ENCODE measurements at places on chromosomes 1 and 21.

- DNase-seq, result no peak
These were observed 59.6 kb upstream of the DYNLT5 start for GRCh38 chr1:66692681-66693080.

- no peak for DNase-seq
These were observed 405.0 kb downstream of the MATN1 start for GRCh38 chr1:30318413-30318812.

DNA sequence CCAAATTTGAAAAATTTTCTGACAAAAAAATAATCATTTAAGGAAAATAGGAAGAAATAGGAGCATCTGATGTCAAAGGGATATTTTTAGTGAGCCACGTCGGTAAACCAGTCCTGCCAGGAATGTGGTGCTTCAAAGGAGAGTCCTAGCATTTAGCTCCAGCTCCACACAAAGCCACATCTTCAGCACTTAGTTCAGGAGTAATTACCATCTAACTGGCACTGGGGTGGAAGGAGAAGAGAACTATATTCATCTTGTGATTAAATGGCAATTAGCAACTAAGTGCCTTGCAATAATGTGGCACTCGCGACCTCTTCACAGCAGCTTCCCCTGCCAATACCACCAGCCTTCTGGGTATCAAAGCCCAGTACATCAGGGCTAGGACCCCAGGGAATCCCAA, 409.1 kb downstream of the SETD4 start:
- no peak for DNase-seq

GRCh38 chr1:226603022-226603857, 54.7 kb downstream of the STUM start:
- DNase-seq, result no peak

DNA sequence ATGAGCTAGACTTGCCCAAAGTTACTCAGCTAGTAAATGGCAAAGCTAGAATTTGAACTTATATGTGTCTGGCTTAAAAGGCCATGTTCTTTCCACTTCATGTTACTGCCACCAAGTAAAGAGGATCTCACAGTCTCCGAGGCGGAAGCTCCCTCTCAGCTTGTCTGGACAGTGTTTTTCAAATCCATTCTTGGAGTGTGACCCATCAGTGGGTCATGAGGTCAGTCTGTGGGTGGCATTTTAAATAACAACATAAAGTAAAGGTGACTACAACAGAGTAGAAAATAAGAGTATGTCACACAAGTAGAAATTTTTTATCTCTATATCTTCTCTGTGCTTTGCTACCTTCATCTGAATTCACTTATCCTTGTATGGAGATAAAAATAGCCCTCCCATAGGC, 3.2 kb upstream of the HMGB4 start:
- no peak for DNase-seq

DNA sequence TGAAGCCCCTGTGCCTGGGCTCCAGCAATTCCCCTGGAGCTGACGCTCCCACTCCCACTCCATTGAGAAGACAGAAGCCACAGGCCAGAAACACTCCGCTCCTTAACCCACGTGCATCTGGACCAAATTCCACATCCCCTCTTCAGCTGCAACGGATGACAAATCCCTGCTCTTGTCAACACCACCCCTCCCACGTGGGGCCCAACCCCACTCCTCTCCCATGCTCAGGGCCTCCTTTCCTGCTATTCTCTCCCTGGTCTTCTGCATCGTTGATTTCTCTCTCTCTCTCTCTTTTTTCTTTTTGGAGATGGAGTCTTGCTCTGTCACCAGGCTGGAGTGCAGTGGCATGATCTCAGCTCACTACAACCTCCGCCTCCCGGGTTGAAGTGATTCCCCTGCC, 18.3 kb downstream of the CA6 start:
- no peak for DNase-seq

- no peak for DNase-seq
These were observed 41.7 kb upstream of the ARHGAP29 start for GRCh38 chr1:94279038-94279437.

DNA sequence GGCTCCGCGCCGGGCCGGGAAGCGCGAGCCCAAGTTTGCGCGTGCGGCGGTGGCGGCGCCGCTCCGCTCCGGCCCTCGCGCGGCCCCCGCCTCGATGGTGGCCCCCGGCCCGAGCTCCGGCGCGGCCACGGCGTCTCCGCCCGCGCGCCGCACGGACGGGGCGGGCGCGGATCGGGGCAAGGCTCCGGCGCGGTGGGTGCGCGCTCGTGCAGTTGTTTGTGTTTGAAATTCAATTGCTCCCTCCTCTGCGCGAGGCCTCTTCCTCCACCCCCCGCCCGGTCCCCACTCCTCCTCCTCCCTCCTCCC, at the start of gene HDGF:
HDGF (minus strand) TSS at position 225 of the 306 bp plus-strand sequence. CDS start 246 bp downstream, outside the sequence.
- no peak for DNase-seq

GRCh38 chr1:9604836-9605235, 16.1 kb downstream of the TMEM201 start:
- DNase-seq, result no peak

GRCh38 chr21:16633831-16634459, 878.9 kb upstream of the CXADR start:
- no peak for DNase-seq

DNA sequence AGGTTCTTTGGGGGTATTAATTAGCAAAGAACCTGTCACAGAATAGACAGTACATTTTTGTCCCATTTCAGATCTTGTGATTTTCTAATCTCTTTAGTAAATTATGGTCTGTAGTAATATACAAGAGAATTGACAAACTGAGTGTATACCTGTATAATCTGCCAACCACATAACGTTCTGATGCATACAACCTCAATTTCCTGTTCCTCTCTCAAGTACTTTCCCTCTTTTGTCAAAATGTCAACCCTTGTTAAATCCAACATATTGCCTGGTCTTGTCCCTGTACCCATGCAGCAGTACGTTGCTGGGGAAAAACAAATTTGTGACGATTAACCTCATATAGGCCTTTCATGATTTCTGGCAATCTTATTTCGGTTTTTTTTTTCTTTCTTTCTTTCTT, 1.1 kb downstream of the ARV1 start:
- no peak for DNase-seq

DNA sequence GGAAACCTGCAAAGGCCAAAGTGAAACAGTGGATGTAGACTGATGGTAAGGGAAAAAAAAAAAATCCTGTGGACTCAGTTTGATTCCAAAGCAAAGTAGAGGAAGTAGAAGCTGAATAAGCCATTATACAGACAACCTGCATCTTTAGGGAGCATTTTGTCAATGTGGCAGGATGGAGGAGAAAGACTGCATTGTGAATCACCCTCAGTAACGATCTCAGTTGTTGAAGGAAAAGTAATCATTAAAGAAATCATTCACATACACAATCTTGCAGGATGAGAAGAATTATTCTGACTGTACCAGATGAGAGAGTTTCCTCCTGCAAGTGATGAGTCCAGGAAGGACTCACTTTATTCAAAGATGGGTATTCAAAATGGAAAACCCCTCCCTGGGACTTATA, 45.1 kb upstream of the TRIM67 start:
- no peak for DNase-seq

DNA sequence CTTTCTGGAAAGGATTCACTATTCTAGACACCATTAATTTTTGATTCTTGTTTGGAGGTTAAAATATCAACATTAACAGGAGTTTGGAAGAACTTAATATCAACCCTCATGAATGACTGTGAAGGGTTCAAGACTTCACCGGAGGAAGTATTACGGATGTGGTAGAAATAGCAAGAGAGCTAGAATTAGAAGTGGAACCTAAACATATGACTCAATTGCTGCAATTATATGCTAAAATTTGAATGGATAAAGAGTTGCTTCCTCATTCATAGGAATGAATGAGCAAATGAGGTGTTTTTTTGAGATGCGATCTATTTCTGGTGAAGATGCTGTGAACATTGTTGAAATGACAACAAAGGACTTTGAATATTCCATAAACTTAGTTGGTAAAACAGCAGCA, 77.9 kb upstream of the TNFSF4 start:
- no peak for DNase-seq

- DNase-seq, result peak; percentile 1
These were observed 380.8 kb downstream of the HHIPL2 start for GRCh38 chr1:222167111-222167510.

DNA sequence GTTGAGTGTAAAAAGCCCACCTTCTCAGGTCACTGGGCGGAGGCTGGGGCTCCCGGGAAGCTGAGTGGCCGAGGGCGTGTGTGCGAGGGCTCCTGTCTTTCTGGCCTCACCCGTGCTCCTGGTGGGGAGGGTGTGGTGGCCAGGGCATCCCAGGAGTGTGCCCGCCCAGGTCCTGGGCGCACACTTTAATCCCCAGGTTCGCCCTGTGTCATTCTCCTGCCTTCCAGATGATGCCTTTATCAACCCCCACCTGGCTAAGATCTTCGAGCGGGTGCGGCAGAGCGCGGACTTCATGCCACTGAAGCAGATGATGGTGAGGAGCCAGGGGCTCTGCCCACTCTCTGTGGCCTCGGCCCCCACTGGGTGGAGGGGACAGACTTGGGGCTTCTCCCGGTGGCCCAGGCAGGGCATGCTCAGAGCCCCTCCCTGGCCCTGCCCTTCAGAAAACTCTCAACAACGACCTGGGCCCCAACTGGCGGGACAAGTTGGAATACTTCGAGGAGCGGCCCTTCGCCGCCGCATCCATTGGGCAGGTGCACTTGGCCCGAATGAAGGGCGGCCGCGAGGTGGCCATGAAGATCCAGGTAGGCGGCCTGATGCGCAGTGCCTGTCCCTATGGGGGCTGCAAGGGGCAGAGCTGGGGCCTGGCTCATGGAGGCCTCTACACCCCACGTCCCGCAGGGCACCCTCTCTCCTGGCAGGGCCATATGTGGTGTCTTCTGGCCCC, 42.5 kb downstream of the COQ8A start:
- no peak for DNase-seq

DNA sequence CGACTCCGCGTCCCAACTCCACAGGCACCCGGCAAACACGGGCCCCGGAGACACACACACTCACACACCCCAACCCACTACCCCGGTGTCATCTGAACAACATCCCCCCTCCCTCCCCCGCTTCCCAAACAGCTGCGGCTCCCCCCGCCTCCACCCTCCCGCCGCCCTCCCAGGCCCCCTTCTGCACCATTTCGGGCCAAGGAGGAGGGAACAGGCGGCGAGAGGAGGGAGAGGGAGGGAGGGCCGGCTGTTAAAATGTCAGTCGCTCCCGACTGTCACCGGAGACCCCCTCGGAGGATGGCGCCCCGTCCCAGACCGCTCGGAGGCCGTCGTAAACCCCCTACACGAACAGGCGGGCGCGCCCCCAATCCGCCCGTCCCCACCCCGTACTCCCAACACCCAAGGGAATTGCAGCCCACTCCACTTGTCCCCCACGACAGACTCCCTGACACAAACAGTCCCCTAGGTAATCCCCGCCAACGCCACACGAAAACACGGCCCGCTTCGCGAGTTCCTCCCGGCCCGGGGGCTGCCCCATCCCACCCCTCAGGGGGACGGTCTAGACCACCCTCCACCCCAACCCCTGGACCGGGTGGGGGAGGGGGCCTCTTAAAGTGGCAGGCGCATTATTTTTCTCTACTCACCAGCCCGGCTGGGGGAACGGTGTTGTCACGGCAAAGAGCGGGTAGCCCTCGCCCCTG, 583 bp downstream of the MEF2D start:
- no peak for DNase-seq

DNA sequence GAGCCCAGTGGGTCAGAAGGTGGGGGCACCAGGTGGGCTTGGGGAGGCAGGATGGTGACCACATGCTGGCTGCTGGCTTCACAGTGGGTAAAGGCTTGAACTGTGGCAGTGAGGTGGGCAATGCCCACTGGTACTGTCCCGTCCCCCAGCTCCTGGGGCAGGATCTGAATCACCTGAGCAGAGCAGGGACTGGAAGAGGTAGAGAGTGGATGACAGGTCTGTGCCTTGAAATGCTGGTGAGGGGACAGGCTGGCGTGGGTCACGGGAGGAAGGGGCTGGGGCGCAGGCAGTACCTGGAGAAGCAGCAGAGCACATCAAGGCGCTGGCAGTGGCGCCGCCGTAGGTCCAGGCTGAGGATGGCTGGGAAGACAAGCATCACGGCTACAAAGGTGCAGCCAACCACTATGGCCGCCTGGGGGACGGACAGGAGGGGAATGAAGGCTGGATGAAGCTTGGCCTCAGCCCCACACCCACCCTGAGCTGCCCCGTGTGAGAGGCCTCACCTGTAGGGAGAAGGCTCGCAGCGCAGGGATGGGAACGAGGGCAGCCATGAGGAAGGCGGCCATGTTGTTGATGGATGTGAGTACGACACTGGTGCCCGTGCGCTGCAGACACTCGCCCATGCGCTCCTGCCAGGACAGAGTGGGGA, 14.9 kb downstream of the PTCH2 start:
- no peak for DNase-seq

DNA sequence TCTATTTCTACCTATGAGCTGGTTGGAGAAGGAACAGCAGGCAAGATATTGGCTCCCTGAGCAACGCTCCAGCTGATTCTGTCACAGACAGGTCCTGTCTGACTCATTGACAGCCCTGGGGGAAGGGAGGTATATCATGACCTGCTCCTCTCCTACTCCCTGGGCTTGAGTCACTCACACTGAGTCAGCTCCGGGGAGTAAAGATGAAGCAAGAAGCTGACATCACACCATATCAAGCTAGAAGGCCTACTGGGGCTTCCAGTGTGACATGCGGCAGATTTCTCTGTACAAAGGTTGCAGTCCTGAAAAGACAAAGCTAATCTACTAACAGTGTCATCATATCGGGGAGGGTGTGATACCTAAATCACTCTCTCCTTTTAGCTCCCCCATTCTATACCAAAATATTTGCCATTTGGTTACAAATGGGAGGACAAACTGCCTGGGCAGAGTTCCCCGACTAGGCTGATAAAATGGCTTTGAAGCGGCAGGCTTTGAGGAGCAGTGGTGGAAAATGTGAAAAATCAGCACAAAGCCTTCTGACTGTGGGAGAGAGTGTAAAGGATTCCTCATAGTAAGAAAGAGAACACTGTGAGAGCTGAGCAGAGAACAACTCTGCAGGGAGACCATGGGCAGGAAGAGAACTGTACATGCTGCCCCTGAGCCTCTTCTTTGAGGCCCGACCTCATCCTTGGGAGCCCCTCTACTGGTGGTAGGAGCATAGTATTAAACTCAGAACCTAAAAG, 15.5 kb downstream of the PI4KB start:
- peak; percentile 67 for DNase-seq

GRCh38 chr1:162846256-162847212, 14.4 kb downstream of the CCDC190 start:
- no peak for DNase-seq

- DNase-seq, result no peak
These were observed 33.4 kb upstream of the TLR5 start for GRCh38 chr1:223176437-223176836.

DNA sequence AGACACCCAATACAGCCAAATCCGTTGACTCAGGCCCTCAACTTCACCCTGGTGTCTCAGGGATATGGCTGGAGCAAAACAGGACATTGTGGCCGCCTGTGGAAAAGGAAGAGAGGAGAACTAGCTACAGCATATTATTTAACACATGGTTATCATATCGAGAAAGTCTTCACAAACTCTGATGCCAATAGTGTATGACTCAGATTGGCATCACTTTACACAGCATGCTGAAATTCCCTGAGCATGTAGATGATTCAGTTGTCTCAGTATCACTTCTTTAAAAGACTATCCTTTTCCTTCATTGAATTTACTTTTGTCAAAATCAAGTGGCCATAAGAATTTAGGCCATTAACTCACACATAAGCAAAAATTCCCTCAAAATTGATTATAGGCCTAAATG, 20.1 kb downstream of the HSD3B2 start:
- no peak for DNase-seq

- DNase-seq, result no peak
These were observed 34.1 kb upstream of the PDPN start for GRCh38 chr1:13549521-13549920.

- DNase-seq, result no peak
These were observed 11.7 kb upstream of the ABCD3 start for GRCh38 chr1:94406446-94406845.

GRCh38 chr21:34504595-34504994, 7.4 kb downstream of the KCNE1 start:
- no peak for DNase-seq

- no peak for DNase-seq
These were observed 69.8 kb upstream of the TRABD2B start for GRCh38 chr1:48066936-48067335.
